Activated naive CD4-positive, alpha-beta T cell treated with anti-CD3 and anti-CD28 coated beads, Interleukin-2, amount 50 U/mL, for 72 hours (primary cell): ENCODE measurements at places on chromosomes 12 and 14.

GRCh38 chr12:46516933-46517578 lies 144.5 kb upstream of the SLC38A2 start:
- peak; percentile 32 for DNase-seq

GRCh38 chr12:19779395-19780056 lies 340.2 kb downstream of the AEBP2 start:
- DNase-seq: no peak

DNA sequence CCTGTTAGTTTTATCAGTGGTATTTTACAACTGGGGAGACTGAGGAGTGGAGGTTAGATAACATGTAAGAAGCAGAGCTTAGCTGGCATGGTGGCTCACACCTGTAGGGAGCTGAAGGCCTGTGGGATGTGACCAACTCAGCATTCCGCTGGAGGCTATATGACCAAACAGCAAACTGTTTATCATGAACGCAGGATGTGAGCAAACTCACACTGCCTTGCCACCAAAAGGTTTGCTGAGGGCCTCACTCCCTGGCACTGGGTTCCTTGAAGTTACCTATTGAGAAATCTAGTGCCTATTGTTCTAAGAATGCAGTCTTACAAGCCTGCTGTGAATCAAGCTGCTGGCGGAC lies 23.4 kb downstream of the JKAMP start:
- DNase-seq: no peak

DNA sequence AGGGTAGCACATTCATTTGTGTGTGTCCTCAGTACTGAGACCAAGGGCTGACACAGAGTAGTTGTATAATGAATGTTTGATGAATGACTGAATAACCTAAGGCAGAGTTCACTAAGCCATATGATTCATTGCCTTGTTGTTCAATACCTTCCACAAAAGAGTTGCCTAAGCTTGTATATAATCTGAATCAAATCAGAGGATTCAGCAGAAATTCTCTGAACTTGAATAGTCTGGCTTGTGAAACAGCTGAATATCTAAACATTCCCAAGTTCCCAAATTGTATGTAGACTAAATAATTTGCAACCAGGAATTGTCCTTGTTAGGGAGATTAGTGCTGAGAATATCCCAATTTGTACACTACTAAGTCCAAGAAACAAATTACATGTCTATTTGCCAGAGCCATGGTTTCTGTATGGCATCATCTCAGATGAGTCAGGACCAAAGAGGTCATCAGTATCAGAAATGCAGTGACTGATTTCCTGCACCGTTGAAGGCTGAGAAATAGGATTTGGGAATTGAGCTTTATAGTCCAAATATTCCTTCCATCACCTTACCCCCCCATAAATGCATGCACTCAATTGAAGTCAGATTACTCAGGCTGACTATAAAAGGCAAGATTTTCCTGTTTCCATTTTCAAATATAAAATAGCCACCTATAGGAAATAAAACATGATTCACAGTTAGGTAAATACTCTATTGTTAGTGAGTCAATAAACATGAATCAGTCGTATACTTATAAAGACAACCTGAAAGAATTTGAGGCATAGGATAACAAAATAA lies 168.7 kb downstream of the PHLDA1 start:
- DNase-seq: no peak

DNA sequence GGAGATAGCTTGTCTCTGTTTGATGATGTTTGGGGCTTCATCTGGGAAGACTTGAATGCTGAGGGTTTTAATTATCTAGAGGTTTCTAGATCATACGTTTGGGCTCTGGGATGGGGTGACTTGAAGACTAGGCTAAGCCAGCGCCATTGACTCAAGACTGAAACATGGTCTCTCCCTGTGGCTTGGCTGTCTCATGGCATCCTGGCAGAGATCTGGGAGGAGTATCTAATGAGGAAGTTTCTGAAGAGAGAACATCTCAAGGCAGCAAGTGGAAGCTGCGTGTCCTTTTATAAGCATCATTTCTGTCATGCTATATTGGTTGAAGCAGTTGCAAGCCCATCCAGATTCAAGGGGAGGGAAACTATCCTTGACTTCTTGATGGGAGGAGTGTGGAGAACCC lies 104.8 kb downstream of the UNC79 start:
- DNase-seq: no peak
